ENCODE measurements at places on chromosomes 1 and 21.

- no peak for DNase-seq
These were observed 90.5 kb downstream of the LIPI start for GRCh38 chr21:14120091-14120734.

GRCh38 chr1:155352631-155353030 lies 31.9 kb downstream of the RUSC1 start:
- no peak for DNase-seq

- DNase-seq: no peak
These were observed 5.7 kb upstream of the KRTAP12-1 start for GRCh38 chr21:44687671-44688070.

DNA sequence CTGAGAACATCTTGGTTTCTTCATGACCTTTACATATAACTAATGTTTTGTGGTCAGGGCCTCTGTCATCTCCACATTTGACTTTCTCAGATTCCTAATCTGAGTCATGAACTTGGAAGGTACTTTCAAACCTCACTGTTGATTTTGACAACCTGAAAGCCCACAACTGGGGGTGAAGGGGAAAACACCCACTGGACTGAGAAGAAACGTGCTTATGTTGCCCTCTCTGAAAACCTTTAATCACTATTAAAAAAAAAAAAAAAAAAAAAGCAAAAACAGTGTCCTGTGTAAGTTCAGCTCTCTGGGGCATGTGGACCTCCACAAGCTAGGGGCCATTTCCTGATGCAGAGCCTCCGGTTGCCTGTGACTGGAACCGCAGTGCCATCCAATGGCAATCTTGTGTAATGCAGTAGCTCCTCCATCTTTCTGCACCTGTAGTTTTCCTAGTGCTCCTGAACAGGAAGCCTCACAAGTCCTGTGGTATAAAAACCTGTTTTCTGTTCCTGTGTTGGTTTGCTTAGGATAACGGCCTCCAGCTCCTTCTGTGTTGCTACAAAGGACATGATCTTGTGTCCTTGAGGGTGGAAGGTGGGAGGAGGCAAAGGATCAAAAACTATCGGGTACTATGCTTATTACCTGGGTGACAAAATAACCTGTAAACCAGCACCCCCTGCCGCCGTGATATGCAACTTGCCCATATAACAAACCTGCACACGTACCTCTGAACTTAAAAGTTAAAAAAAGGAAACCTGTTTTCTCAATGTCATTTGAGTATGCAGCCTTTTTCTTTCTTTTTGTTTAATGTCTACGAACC lies 124.5 kb downstream of the ZNF648 start:
- DNase-seq: peak; percentile 6

DNA sequence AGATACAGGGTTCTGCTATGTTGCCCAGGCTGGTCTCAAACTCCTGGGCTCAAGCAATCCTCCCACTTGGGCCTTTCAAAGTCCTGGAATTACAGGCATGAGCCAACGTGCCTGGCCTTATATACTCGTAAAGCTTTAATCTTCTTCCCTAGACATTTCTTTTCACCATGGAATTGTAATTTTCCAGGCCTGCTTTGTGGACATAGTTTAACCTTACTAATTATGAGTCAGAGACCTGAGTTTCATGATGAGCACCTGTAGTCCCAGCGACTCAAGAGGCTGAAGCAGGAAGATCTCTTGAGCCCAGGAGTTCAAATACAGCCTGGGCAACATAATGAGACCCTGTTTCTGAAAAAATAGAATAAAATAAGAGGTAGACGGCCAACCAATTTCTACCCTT lies 12.3 kb downstream of the PATJ start:
- DNase-seq: peak; percentile 75

DNA sequence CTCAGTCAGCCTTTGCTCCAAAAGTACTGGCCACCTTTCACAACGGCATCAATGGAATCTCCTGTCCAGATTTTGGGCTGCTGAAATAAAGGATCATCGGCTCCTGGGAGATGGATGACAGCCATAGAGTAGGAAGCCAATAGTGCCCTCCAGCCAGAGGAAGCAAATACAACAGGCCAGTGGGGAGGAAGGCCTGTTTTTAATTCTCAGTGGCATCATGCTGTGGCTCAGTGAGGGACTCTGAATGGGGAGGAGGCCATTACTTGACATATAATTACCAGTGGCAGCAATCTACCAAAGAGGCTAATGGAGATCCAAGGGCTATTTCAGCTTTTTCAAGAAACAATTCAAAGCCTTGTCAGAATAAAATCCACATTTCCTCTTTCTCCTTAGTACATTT lies 26.7 kb downstream of the COLGALT2 start:
- no peak for DNase-seq

DNA sequence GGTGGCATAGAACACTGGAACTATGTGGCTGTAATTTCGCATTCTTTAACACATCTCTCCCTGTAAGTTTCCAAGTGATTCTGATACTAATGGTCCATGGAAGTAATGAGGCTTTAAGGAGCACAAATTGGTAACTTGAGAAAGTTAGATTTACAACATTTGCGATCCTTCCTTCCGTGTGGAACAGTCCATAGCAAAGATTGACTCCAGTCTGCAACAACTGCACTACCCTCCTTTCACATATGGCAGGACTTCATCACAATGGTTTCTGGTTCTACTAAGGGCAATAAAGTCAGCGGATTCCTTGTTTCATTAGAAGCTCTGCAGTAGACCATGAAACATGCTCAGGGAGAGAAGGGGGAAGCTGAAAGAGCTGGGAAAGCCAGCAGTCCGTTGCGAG lies 261.2 kb downstream of the RGS7 start:
- DNase-seq: no peak

All from epithelial cell of prostate (primary cell).